ENCODE measurements at places on chromosomes 11 and 22. TPM values are rescaled to one million over a fixed set of nuclear protein-coding genes. Genes with fewer than 3 reads are reported as not detected.
A peak's percentile ranks its signal among the peaks of the same experiment; 100 is the strongest.

The RAG2 gene
- not detected for total RNA-seq

The PHETA2 gene
- 2.2 TPM for total RNA-seq

The SPON1 gene
- 13.3 TPM for total RNA-seq

The TECTA gene
- total RNA-seq, result 2.9 TPM

- H3K4me1 ChIP-seq, result peaks cover 10% of the 10 kb centered on the region
- no peaks in the 10 kb centered on the region for H3K27me3 ChIP-seq
- peaks cover 25% of the 10 kb centered on the region for H3K36me3 ChIP-seq
- DNase-seq, result peak; percentile 30
- H3K4me3 ChIP-seq, result peak overlapping the region; percentile 85
Measured at GRCh38 chr22:20117633-20118299, 740 bp upstream of the TRMT2A start.

DNA sequence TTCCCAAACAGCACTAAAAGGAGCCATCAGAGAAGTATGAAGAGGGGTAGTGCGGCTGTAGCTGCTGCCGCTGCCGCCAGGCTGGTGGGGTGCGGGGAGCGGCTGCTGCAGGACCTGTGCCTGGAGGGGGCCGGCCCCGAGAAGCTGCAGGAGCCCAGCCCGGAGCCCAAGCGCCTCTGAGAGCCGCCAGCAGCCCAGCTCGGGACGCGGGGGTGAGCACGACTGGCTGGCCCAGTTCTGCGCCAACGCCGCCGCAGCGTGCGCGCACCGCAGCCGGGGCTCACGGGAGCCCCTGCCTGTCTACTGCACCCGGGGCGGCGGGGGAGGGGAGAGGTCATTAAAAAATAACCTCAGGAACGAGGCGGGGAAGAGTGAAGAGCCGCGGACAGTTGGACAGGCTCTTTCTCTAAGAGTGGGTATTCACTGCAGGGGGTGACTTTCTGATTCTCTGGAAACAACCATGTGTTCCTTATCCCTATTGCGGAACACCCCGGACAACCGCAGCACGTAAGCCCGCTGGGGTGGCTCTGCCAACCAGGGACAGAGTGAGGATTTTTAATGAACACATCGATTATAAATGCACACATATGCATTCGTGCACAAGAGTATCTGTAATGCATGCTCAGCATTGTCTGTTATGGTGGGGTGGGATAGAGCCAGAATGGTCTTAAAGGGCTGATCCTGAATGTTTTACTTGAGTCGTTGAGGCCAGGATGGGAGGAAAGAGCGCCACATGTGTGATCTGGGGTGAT, 453 bp downstream of the GAS2 start:
- peak overlapping the region; percentile 38 for H3K4me3 ChIP-seq
- DNase-seq, result peak; percentile 54
- no peaks in the 10 kb centered on the region for H3K36me3 ChIP-seq
- H3K4me1 ChIP-seq, result peaks cover 9% of the 10 kb centered on the region
- H3K27me3 ChIP-seq, result no peaks in the 10 kb centered on the region

DNA sequence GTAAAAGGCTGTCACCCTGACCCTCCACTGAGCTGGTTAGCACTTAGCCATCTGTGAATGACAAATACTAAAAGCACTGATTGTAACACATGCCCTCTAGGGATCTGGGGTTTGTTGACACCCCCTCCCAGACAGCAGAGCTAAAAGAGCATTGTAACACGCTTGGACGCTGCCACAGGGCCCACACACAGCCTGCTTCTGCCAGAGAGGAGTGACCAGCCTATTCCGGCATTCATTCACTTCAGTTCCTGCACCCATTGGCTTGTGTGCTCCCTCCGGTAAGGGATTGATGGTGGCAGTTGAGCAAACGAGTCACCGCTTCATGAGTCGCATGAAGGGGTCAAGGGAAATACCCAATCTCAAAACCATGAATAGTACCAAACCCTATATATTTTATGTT, 15.8 kb downstream of the OR10D3 start:
- H3K27ac ChIP-seq, result no peak overlapping the region
- no peaks in the 10 kb centered on the region for H3K4me1 ChIP-seq
- no peak overlapping the region for H3K4me3 ChIP-seq
- H3K27me3 ChIP-seq, result no peaks in the 10 kb centered on the region
- DNase-seq, result no peak
